ENCODE measurements at places on chromosomes 1 and 21.

GRCh38 chr1:114180742-114181141, 27.1 kb upstream of the SYT6 start:
- DNase-seq, result no peak

DNA sequence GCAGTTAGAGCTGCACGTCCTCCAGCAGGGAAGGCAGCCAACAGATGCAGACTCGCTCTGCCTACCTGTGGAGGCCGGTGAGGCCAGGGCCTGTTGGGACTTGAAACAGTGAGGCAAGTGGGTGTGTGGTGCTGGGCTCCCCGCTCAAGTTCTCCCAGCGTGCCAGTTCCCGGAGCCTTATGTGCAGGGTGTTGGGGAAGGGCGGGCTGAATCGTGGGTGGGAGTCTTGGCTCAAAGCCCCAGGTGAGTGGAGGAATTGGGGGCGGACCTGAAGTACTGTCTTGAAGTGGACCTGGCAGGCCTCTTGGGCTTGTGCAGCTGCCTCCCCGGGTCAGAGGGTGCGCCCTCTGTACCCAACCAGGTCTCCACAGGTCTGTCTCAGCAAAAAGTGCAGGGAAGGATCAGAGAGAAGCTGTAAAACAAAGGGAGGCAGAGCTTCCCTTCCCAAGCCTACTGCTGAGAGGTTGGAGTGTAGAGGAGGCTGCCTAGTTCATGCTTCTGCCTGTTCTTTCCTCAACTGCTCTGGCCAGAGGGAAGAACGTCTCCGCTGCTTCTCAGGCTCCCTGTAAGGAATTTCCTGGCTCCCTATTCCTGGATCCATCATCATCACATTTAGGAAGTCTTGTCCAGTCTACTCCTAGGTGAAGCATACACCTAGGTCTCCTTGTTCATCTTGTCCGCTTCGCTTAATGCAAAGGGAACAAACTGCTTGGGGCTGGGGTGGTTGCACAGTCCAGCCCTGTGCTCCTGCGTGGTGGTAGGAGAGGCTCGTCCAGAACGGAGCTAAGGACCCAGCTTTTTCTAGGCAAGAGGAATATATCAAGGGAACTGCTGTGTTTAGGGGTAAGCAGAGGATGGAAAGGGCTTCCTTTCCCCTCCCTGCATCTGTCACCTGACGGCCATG, 14.9 kb downstream of the UTP11 start:
- DNase-seq, result no peak

DNA sequence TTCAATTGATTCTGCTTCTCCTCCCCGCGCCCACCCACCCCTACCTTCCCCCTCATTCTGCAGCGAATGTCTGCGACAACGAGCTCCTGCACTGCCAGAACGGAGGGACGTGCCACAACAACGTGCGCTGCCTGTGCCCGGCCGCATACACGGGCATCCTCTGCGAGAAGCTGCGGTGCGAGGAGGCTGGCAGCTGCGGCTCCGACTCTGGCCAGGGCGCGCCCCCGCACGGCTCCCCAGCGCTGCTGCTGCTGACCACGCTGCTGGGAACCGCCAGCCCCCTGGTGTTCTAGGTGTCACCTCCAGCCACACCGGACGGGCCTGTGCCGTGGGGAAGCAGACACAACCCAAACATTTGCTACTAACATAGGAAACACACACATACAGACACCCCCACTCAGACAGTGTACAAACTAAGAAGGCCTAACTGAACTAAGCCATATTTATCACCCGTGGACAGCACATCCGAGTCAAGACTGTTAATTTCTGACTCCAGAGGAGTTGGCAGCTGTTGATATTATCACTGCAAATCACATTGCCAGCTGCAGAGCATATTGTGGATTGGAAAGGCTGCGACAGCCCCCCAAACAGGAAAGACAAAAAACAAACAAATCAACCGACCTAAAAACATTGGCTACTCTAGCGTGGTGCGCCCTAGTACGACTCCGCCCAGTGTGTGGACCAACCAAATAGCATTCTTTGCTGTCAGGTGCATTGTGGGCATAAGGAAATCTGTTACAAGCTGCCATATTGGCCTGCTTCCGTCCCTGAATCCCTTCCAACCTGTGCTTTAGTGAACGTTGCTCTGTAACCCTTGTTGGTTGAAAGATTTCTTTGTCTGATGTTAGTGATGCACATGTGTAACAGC, 339.9 kb downstream of the NTNG1 start:
- no peak for DNase-seq

GRCh38 chr1:164695956-164696665, 137.1 kb downstream of the PBX1 start:
- no peak for DNase-seq

DNA sequence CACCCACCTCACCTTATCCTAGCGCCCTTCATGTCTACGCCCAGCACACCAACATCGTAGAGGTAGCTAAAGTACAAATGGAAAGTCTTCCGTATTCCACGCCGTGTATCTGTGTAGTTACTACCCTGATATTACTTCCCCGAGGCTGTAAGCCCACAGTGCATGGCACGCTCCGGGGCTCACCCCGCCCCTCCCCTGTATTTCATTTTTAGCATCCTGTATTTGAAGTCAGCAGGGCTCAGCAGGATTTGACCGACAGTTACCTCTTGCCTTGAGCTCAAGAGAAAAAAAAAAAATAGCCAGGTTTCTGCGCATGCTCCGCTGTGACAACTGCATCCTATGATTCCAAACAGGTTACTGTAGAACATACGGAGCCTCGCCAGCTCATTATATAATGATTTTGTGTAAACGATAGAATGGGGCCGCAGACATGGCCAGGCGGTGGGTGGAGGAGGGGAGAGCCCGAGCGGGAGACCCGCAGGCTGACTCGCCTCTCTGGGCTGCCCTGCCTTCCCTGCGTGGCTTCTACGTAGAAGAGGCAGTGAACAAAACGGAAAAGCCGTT, 1.3 kb downstream of the ABCG1 start:
- DNase-seq, result peak; percentile 80

DNA sequence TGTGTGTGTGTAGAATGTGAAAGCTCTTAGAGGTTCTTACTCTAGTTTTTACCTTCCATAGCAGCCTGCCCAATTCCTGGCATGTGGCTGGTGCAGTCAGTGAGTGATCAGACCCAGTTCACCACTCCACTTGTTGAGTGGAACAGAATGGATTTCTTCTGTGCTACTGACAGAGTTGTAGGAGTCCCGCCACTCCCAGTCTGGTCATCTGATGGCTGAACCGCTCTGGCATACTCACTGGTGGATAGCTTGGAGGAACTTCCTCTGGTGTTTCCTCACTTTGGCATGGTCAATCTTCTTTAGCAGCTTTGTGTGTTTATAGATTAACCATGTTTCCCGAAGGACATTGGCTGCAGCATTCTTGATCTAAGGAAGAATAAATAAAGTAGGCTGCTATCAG, 106.7 kb upstream of the ADAR start:
- DNase-seq, result no peak

GRCh38 chr1:221161571-221162041, 282.4 kb downstream of the HLX start:
- no peak for DNase-seq

- no peak for DNase-seq
Observed at GRCh38 chr1:2472109-2472508, 4.0 kb upstream of the PLCH2 start.

GRCh38 chr1:2132222-2133038, 62.1 kb downstream of the FAAP20 start:
- no peak for DNase-seq

GRCh38 chr1:201217851-201218250, 27.2 kb downstream of the IGFN1 start:
- DNase-seq, result no peak

GRCh38 chr1:53511933-53512806, 53.0 kb downstream of the DMRTB1 start:
- DNase-seq, result no peak

GRCh38 chr21:33391656-33392055, 11.6 kb upstream of the IFNGR2 start:
- no peak for DNase-seq

DNA sequence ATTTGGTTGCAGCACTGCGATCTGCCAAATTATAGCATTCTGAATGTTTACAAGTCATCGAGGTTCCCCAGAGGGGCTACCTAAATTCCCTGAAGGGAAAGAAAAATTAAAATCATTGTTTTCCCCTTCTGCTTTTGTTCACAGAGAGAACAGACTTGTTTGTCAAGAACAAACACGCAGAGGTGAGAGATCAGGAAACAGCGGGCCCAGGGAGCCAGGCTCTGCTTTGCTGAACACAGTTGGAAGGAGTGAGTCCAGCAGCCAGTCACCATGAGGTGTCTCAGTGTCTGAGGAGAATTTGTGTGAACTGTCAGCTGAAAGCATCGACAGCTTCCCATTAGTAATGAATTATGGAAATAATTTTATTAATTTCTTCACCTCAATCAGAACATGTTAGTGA, 52.5 kb downstream of the RWDD3 start:
- no peak for DNase-seq

- no peak for DNase-seq
Observed at GRCh38 chr1:3019007-3019515, 2.2 kb upstream of the ACTRT2 start.

GRCh38 chr1:186438567-186438966, 22.3 kb downstream of the PDC start:
- DNase-seq, result no peak

DNA sequence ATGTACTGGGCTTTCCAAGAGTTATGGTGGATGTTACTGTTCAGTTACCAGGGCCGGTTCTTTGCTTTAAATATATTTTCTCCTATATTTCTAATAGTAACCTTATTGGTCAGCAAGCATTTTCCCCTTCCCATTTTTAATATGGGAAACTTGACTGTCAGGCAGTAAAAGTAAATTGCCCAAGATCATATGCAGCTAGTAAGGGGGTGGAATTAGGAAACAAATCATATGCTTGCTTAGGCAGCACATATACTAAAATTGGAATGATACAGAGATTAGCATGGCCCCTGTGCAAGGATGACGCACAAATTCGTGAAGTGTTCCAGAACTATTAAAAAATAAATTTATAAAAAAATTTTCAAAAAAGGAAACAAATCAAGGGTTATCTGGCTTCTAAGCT, 73.9 kb downstream of the PATJ start:
- no peak for DNase-seq

GRCh38 chr21:44012474-44013379, 618 bp downstream of the TRAPPC10 start:
- peak; percentile 59 for DNase-seq

DNA sequence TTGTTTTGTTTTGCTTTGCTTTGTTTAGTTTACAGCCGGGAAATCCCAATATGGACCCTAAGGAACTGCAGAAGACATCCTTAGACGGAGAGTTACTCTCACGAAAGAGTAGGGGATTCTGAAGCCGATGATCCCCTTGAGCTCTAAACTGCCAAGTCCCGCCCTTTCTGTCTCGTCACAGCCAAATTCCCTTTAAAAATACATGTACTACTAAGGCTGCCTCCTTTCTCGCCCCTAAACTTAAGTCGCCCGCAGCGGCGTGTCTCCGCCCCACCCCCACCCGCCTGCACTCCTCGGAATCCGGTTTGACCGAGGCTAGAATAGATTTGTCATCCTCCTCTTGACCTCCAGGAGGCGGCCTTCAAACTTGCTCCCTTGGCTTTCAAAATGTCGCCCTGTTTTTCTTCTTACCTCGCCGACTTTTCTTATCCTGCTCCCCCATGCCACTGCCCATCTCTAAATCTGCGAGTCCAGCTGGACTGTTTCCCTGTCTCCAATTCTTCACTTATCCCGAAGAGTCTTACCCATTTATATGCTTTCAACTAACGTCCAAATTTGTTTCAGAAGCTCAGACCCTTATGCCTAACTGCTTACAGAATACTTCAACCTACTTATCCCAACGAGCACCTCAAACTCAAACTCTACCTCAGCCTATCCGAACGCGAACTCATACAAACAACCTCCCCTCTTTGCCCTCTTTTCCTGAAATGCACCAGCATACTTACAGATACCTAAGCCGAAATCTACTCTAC, 10.9 kb upstream of the BOLA1 start:
- peak; percentile 52 for DNase-seq

DNA sequence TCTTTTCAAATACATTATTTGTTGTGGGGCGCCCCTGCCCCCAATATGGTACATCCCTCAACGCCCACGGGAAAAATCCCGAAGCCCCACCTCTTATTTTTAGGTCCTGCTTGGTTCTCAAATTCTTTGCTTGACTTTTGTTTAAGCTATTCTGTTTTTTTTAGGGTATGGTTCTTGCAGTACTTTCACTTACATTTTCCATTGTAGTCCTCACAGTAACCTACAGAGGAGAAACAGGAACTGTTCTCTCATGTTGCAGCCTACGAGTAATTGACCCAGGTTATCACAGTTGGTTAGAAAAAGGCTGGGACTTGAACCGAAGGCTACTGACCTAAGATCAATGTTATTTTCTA, 697 bp upstream of the C21orf91 start:
- no peak for DNase-seq

- DNase-seq, result no peak
Observed at GRCh38 chr1:95012389-95012788, 60.4 kb downstream of the ALG14 start.

DNA sequence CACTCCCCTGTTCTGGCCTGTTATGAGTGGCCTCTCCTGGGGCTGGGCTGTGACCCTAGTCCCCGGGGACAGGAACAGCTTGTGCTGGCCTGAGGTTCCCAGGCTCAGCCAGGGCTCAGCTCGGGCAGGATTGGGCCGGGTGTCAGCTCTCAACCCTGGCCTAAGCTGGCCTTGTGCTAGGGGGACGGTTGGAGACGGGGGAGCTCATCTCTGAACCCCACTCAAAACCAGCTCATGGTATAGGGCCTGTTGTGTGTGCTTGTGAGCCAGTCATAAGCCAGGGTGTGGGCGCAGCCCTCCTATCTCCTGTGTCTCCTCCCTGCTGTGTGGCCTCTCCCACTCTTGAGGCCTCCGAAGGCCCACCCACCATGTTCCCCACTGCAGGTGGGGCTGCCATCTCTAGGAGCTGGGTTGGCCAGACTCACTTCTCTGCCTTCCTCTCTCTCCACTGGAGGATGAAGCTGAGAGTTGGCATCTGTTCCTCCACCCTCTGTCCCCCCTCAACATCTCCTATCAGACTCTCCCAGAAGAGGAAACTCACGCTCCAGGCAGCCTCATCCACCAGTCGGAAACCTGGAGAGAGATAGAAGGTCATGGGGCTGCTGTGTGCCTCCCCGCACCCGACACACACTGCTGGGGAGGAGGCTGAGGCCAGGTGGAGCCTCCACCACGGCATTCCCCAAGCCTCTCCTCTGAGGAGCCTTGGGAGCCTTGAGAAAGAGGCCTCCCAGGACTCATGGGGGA, 1.4 kb downstream of the PEAR1 start:
- no peak for DNase-seq

- no peak for DNase-seq
Observed at GRCh38 chr1:111961773-111962565, 27.5 kb downstream of the KCND3 start.

- DNase-seq, result peak; percentile 30
Observed at GRCh38 chr1:145891587-145892485, 6.2 kb upstream of the ANKRD35 start.

All from T follicular helper cell (primary cell).